ENCODE measurements at places on chromosomes 12 and 14.

- peak; percentile 83 for DNase-seq
Observed at GRCh38 chr12:92034858-92035401, 110.7 kb downstream of the BTG1 start.

- no peak for DNase-seq
Observed at GRCh38 chr14:32531942-32532515, 202.9 kb downstream of the AKAP6 start.

GRCh38 chr12:93128332-93128707 lies 199.2 kb upstream of the EEA1 start:
- peak; percentile 9 for DNase-seq

GRCh38 chr14:23696701-23697239 lies 60.6 kb downstream of the DHRS2 start:
- no peak for DNase-seq

DNA sequence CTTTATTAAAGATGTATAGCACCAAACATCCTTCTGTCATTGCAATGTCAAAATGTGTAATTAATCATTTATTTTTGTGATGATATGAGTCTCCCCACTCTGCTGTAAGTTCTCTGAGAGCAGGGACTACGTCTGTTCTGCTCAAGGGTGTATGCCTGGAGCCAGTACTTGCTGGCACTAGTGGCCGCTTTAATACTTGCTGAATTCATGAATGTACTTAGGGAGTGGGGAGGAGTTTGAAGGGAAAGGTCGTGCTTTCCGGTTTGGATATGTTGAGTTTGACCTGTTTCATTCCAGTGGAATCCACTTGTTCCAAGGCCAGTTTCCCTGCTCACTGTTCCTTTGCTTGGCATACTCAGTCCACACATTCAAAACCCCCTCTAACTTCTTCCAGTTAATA lies 1.9 kb upstream of the DCAF5 start:
- DNase-seq: no peak

- DNase-seq: no peak
Observed at GRCh38 chr14:77649326-77649725, 32.9 kb upstream of the SPTLC2 start.

DNA sequence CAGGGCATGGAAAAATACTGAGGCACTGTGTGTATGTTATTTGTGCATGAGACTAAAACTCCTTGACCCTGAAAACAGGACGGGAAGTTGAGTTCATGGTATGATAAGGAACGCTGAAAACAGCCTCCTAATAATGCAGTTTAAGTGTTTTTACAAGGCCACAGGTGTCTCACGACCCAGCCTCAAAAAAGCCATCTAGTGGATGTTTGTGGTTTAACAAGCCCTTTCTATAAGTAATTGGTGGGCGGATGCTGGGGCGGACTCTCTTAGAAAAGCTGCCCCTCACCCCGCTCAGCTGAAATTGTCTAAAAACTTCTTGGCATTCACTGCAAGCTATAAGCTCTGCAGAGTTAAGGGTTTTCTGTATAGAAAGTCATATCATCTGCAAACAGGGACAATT lies 184.5 kb downstream of the NUBPL start:
- DNase-seq: no peak

Measured in SHP77 treated with DMSO at 0.1 percent for 48 hours (cell line).